ENCODE measurements at places on chromosomes 6 and 20.

DNA sequence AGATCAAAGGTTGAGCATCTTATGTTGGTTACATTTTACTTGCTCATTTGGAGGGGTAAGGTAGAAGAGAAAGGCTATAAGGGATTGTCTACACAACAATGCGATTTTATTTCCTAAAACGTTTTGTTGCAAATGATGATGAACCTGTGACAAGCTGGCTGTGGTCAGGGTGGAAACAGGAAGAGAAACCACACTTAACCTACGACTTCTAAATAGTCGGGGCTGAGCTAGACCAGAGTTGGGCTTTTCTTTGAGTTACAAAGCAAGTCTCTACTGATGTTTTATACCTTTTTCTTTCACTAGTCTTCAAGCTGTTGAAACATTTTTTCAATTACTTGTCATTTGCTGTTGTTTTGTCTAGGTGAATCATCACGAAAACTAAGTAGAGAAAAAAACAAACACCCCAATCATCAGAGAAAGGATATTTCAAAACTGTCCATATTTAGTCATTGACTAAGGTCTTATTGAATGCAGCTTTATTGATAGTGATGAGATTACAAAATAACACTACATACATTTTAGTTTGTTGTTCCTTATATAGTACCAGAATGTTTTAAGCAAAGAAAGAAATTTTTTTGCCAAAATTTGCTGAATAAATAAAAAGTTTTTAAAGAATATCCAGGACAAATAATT, 18.0 kb downstream of the KLHL31 start:
- no peak for DNase-seq

GRCh38 chr6:149203509-149203908, 114.0 kb upstream of the TAB2 start:
- no peak for DNase-seq

DNA sequence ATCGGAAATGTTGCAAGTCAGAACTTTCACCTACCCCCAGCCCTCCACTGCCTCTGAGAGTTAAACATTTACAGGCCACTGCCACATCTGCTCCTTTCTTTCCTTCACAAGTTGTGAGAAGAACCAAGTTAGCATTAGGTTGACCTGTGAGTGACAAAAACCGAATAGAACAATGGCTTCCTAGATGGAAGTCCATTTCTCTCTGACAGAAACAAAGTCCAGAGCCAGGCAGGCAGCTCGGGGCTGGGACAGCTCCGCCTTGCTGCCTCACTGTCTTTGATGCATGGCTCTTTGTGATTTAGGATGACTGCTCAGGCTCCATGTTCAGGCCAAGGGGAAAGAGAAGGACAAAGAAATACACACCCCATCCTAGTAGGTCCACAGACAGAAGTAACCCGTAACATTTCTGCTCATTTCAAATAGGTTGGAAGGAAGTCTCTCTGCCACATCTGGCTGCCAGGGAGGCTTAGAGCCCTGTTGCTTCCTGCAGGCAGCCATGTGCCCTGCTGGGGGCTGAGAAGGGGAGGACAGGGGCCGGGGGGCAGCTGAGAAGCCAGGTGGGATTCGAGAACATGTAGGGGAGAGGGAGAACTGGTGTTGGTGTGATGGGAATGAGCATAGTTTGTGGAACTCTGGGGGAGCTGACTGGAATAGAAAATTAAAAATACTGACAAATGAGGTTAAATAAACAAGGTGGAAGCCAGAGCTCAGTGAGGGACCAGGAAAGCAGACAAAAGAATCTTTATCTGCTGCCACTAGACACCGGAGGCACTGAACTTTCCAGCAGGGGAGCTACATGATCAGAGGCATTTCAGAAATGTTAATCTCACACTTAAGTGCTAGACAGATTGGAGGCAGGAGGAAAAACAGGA, 19.5 kb upstream of the IER3 start:
- DNase-seq = no peak

- no peak for DNase-seq
Observed at GRCh38 chr6:121733234-121733633, 297.8 kb downstream of the GJA1 start.
